ENCODE measurements at places on chromosomes 7 and 10.
A peak's percentile ranks its signal among the peaks of the same experiment; 100 is the strongest.

GRCh38 chr10:129140921-129141885 lies 325.8 kb upstream of the MGMT start:
- no peak for DNase-seq

- DNase-seq, result peak; percentile 27
Measured at GRCh38 chr10:110610308-110610774, 33.8 kb upstream of the RBM20 start.

- no peak for DNase-seq
Measured at GRCh38 chr7:36114355-36114754, 38.7 kb upstream of the EEPD1 start.

DNA sequence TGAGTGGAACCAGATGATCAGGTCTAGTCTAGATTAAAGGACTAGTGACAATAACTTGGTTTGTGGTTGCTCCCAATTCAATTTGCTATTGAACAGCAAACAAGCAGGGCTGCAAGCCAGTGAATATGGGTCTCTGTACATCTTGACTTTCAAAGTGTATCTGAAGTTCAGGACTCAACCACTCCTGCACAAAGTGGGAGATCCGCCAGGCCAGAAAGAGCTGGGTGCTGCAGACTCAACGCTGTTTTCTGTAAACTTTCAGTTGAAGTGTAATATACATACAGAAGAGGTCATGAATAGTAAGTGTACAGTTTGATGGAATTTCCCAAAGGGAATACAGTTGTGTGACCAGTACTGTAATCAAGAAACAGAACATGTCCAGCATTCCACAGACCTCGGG lies 416.6 kb downstream of the RPS24 start:
- DNase-seq, result no peak

- DNase-seq, result no peak
Measured at GRCh38 chr10:73113551-73113950, 3.3 kb downstream of the NUDT13 start.

DNA sequence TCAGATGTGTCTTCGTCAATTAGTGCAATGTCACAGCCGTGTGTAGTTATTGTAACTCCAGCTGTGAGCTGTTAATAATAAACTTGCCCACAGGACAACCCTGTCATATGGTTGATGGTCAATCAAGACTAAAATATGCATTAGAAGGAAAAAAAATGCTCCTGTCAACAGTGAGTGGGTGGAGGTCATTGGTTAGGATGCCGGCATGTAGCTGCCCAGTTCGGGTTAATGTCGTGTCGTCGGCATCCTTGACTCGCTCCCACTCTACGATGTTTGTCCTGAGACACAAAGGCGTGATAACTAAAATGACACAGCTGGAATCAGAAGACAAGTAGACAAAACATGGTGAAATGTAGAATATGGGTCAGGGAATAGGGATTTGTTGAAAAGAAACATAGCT lies 442.8 kb upstream of the NPVF start:
- no peak for DNase-seq

GRCh38 chr7:30224511-30225062 lies 59.8 kb upstream of the ZNRF2 start:
- no peak for DNase-seq

- no peak for DNase-seq
Measured at GRCh38 chr7:129332254-129333035, 101.8 kb upstream of the STRIP2 start.

DNA sequence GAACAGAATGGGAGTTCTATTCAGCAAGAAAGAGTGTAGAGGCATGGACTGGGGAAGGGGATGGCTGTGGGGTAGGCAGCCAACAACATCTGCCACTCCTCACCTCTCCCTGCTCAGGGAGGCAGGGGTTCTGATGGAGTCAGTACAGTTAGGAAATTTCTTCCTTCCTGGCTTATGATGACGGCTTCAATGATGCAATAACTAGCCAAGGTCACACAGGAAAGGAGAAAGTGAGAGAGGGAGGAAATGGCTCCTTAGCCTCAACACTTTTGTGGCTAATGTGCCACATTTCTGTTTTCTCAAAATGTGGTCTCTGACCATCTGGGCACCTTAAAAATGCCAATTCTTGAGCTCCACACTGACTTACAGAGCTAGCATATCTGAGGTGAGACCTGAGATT lies 79.3 kb upstream of the PDZD8 start:
- DNase-seq, result no peak

DNA sequence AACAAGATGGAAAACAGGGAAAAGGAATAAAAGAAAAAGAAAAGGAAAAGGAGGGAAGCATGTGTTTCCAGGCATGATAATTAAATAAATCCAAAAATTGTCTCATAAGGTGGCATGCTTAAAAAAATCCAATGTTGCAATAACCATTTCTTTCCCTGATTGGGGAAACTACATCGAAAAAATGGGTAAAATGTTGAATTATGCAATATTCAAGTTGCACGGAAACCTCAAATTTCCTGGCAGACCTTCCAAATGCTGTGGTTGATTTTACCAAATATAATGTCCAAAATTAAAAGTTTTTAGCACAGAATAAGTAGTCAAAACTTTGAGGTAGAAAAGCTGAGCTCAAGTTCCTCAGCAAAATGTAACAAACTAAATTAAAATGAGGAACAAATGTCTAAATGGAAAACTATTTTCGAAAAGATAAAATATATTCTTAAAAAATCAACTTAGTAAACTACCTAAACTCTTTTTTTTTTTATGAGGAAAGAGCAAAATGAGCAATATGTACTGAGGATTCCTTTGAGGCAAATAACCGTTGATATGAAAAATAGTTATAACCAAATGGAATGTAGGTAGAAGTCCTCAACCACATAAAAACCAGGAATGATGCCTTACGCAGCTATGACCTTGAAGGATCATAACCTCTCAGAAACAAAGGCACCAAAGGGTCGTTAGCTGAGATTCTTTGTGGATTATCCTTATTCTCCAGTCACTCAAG lies 52.6 kb downstream of the MACC1 start:
- DNase-seq, result no peak

DNA sequence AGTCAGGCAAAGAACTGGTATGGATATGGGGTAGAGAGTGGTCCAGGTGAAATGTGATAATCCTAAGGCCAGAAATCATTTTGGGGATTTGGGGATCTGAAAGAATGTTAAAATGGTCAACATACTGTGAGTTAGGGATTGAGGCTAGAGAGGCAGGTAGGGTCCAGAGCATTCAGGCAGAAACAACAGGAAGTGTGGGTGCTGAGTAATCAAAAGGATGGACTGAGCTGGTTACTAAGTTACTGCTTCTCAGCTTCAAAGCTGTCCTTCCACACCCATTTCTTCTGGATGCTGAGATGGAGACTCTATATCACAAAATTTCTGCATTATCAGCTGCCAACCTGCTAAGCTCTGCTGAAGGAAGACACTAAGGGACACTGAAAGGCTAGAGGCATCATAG lies 30.6 kb upstream of the PRKCQ start:
- DNase-seq, result no peak

DNA sequence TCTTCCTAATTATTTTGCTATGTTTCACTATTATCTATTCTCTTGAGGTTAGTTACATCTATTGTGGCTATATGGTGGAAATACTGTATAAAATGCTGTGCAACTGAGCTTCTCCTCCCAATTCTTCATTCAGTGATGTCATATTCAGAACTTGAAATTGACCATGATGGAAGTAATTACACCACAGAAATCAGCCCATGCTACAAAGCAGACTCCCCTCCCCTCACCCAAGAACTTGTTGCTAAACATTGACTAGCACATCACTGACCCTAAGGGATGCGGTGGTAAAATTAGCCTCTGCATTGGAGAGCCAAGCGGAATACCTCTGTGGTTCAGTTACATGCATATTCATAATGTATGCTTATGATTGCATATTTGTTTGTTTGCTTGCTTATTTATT lies 8.8 kb downstream of the CALD1 start:
- DNase-seq, result no peak

DNA sequence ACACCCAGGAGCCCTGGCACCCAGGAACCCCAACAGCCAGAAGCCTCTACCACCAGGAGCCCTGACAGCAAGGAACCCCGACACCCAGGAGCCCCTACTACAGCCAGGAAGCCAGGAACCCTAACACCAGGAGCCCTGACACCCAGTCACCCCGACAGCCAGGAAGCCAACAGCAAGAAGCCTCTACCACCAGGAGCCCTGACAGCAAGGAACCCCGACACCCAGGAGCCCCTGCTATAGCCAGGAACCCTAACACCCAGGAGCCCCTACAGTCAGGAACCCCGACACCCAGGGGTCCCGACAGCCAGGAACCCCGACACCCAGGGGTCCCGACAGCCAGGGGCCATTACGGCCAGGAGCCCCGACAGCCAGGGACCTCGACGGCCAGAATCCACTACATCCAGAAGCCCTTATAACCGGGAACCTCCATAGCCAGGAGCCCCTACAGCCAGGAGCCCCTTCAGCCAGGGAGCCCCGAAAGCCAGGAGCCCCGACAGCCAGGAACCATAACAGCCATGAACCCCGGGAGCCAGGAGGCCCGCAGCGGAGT lies 440 bp upstream of the GLRX3 start:
- DNase-seq, result no peak
